ENCODE measurements at places on chromosomes 16 and 17.

- no peak for DNase-seq
Observed at GRCh38 chr17:39722104-39722503, 8.2 kb downstream of the MIEN1 start.

DNA sequence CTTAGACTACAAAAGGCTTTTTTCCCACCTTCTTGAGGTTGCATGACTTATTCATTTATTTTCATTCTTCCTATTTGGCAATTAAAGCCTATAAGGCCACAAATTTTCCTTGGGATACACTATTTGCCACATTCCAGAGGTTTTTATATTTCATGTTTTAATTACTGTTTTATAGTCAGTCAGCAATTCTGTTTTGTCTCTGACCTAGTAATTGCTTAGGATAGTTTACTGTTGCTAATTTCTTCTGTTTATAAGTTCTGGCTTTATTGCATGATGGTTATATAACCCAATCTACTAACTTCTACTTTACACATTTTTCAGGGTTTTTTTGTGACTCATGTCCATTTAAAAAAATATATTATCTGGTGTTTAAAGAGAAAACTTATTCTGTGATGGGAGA is 2.5 kb downstream of the ZNF23 start:
- no peak for DNase-seq

GRCh38 chr17:16928406-16929034 is 43.4 kb downstream of the TNFRSF13B start:
- DNase-seq = no peak

DNA sequence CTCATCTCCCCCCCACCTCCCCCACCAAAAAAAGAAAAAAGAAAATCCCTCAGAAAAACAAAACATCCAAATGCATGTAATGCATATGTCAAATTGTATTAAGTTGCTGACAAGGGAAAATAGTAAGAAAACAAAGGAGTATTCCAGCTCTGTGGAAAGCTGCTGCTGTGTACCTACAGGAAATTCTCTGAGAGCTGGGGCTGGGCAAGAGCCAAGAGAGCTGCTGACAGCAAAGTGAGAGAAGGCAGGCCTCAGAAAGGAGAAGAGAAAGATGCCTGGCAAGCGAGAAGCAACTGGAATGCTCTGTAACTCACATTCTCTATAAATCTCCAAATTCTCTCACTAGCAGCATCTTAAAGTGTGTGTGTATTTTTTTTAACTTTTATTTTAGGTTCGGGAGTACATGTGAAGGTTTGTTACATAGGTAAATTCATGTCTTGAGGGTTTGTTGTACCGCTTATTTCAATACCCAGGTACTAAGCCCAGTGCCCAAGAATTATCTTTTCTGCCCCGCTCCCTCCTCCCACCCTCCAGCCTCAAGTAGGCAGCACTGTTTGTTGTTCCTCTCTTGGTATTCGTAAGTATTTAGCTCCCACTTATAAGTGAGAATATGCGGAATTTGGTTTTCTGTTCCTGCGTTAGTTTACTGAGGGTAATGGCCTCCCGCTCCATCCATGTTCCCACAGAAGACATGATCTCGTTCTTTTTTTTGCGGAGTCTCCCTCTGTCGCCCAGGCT is 24.4 kb downstream of the CNTROB start:
- DNase-seq = no peak

DNA sequence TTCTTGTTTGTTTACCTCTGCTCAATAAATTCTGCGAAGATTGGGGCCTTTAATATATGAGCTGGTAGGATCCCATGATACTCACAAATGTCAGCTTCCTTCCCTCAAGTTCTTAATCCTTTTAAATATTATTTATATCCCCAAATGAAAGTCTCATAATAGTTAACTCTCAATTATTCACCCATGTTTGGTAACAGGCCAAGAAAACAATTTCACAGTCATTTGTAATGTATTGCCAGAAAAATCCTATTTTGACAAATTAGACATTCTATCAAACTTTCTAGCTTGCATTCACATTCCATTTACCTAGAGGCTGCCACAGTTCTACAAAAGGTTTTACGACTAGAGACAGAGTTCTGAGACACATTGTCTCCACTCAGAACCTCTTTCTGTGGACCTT is 441.2 kb downstream of the UTP18 start:
- DNase-seq = no peak

DNA sequence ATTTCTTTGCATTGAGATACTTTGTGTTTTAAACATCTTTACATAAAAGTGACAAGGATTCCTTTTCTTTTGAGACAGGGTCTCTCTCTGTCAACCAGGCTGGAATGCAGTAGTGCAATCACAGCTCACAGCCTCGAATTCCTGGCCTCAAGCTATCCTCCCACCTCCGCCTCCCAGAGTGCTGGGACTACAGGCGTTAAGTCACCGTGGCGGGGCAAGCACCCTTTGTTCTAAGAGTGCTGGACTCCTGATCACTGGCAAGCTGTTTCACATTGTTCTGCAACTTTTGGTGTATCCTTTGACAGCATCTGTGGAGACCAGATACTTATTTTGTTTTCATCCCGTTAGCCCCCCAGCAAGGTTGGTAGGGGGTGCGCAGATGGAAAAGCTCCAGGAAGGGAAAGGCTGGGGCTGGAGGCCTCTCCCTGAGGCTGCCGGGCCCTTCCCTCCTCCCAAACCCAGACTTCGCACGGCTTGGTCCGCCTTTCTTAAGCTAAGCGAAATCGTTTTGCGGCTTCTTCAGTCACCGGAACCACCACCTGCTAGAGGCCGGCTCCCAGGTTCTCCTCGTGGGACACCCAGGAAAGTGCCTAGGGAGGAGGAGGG is 1.1 kb downstream of the ST6GALNAC2 start:
- no peak for DNase-seq

DNA sequence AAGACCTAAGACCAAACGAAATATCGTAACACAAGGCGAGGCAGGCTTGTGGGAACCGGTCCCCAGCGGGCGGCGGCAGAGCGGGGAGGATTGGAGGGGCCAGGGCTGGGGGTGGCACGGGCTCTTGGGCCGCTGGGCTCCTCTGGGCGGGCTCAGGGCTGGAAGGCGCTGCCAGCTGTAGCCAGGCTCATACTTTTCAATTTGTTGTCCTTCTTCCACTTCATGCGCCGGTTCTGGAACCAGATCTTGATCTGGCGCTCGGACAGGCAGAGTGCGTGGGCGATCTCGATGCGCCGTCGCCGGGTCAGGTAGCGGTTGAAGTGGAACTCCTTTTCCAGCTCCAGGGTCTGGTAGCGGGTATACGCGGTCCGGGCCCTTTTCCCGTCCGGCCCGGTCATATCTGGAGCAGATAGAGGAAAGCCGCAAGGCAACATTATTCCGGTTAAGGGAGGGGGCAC is 1.5 kb downstream of the HOXB5 start:
- no peak for DNase-seq

- no peak for DNase-seq
Observed at GRCh38 chr16:79163691-79164387, 436.7 kb downstream of the MAF start.

- no peak for DNase-seq
Observed at GRCh38 chr17:43905985-43906852, 1.1 kb downstream of the MPP2 start.

DNA sequence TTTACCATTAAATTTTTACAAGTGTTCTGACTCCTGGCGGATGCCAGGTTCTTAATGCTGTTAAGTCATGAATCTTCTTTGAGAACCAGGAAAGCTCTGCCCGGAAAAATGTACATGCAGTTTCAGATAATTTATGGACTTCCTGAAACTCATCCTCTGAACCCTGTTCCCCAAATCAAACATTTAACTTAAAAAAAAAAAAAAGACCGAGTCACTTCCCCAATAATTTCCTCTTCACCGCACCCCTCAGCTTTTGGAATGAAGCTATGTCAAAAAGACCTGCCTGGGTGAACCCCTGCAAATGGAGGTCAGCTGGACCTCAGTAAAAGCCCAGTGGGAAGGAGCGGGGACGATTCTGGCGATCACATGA is 15.0 kb downstream of the ZNF232 start:
- no peak for DNase-seq

DNA sequence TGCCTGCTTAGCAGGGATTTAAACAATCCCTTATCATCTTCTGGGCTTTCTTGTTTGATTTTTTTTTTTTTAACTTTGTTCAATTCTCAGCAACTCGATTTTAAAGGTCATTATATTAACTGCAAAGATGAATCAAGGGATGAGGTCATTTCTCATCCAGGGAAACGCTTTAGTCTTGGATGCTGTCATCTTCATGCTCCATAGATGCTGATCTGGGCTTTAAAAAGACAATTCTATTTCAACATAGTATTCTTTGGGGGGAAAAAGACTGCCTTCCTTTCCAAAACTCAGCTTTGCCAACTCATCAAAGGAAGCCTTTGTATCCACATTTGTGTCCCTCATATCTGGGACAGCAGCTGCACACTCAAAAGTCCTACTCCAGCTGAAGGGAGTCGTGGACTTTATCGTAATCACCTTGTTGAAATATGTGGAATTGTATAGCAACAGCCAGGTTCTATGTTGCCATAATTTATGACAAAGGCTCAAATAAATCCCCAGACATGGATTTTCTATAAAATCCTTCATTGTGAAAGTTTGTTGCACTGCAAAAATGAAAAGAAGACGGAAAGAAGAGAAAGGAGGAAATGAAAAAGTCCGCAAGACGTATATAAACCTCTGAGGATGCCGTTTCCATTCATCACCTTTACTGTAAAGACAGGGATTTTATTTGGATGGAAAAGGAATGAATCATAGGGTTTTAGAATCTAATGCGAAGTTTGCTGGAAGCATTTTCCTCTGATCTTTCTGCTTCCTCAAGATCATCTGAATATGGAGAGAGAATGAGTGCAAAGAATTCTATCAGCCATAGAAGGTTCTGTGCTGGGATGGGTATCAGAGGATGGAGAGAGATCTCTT is 48.6 kb upstream of the XYLT1 start:
- no peak for DNase-seq

- DNase-seq = no peak
Observed at GRCh38 chr17:28960256-28961061, 9.1 kb upstream of the PHF12 start.

DNA sequence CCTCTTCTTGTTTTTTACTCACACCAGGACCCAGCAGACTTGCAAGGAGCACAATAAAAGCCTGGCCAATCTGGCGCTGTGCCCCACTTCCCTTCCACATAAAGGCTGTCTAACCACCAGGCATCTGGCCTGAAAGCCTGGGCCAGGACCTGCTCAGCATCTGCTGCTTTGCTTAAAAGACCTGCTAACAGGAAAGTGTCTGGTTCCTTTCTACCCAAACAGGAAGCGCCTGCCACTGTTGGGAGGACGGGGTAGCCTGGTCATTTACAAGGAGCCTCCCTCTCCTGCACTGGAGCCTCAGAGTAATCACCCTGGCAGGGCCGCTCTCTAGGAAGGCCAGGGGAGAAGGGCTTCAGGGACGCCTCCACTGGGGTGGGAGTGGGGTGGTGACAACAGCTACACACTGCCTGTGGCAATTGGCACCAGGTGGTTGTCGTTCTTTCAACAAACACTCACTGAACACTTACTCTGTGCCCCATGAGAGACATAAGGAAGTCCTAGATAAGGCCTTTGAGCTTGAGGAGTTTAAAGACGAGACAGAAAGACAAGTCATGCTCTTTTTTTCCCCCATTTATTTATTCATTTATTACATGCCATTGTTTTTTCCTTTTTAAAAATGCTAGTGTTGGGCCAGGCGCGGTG is 6.3 kb upstream of the MMP28 start:
- peak; percentile 75 for DNase-seq

GRCh38 chr17:79082311-79083190 is 7.9 kb downstream of the ENGASE start:
- DNase-seq = no peak

GRCh38 chr17:15917021-15917437 is 27.9 kb upstream of the ADORA2B start:
- DNase-seq = no peak

GRCh38 chr16:79049040-79049439 is 551.5 kb downstream of the MAF start:
- no peak for DNase-seq

GRCh38 chr17:19900809-19901208 is 33.1 kb upstream of the ULK2 start:
- no peak for DNase-seq

DNA sequence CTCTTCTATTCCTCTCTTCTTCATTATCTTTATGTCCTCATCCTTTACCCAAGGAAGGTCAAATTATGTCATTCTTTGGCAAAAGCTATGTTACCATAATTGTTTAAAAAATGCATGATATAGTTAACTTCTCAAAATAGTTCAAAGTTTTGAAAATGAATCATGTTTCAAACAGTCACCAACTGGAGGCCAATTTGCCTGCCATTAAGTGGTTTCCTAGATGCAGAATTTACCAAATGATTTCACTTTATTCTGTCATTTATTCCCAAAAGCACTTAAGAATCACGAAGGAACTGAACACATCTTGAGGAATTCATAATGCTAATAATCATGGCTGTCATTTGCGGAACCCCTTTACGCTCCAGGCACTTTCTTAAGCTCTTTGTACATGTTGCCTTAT is 190.9 kb upstream of the CDH11 start:
- no peak for DNase-seq

DNA sequence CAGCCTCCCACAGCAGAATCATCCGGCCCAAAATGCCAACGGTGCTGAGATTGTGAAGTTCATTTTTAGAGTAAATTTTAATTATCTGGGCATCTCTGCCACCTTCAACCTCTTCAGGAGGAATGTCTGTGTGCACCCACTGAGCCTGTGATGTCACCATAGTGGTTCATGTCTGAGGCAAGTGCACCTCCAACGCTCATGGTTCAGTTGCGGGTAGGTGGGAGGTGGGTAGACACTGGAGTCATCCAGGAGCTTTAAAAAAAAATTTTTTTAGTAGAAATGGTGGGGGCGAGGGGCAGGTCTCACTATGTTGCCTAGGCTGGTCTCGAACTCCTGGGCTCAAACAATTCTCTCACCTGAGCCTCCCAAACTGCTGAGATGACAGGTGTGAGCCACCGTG is 1.9 kb downstream of the FLYWCH1 start:
- no peak for DNase-seq

- DNase-seq = no peak
Observed at GRCh38 chr17:7369825-7370224, 11.1 kb upstream of the TNK1 start.

DNA sequence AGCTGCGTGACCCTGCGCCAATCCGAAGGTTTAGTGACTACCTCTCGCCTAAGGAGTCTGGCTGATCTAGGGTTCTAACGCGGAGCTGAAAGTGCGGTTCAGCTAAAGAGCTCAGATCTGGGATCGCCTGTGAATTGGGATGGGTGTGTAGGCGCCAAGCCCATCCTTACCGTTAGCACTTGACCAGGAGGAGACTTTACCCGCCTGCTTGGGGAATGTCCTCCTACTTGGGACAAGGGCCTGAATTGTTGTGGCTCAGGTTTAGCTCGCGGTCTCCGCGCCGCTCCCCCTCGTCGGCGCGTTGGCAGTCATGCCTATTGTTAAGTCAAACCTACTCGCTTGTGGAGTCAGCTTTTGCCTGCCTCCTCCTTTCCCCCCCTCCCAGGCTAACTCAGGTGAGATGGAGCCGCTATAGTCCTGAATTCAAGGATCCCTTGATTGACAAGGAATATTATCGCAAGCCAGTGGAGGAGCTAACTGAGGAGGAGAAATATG is 480 bp downstream of the MRPS7 start:
- no peak for DNase-seq

DNA sequence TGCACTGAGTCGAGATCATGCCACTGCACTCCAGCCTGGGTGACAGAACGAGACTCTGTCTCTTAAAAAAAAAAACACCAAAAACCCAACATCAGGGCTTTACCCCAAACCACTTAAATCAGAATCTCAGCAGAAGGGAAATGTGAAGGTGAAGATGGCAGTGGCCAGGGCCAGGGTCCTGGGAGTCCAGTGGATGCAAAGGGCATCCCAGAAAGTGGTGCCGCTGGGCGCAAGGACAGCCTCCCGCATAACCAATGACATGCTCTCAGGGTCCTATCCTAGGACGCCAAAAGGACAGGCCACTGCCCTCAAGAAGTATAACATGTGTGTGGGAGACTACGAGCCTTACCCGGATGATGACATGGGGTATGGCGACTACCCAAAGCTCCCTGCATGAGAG is 7.9 kb downstream of the TUBD1 start:
- DNase-seq = no peak
